ENCODE measurements at places on chromosomes 7 and 10. TPM values are rescaled to one million over a fixed set of nuclear protein-coding genes. Genes with fewer than 3 reads are reported as not detected.

DNA sequence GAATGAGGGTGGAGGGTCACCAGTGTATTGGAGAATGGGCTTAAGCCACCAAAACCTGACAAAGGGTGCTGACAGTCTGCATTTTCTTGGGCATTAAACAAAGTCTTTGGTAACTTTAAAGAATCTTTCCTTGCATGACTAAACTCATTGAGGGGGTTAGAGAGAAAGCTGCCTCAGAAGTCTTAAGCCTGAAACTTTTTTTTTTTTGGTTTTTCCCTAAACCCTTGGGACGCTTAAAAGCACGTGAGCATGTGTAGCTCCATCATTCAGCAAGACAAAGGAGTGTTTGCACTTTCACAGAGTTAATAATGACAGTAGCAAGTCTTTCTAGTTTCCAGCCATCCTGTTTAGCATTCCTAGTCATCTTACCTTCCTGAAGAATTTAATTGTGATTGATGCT, 110.7 kb downstream of the LRMDA start:
- no peaks in the 10 kb centered on the region for H3K36me3 ChIP-seq
- no peak overlapping the region for H3K27ac ChIP-seq
- no peak for DNase-seq
- H3K27me3 ChIP-seq = no peaks in the 10 kb centered on the region
- no peak overlapping the region for H3K4me3 ChIP-seq
- H3K4me1 ChIP-seq = peaks cover 19% of the 10 kb centered on the region

Gene KIAA1217
- 152 TPM for total RNA-seq

DNA sequence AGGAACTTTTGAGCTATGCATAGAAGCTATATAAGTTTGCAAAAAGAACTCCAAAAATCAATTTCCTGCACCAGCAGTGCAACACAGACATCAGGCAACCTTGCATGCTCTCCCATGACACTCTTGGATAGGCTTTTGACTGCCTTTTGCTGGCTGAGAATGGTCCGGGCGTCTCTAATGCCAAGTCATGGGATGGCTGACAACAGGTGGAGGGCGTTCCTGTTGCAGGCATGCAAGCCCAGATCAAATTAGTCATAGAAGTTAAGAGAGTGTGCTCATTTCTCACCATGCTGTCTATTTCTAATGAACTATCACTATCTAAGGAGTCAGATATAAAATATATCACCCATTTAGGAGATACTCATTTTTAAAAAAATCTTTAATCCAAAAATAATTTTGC, 8.4 kb downstream of the PLCE1 start:
- H3K4me1 ChIP-seq = peaks cover 31% of the 10 kb centered on the region
- H3K36me3 ChIP-seq = no peaks in the 10 kb centered on the region

DNA sequence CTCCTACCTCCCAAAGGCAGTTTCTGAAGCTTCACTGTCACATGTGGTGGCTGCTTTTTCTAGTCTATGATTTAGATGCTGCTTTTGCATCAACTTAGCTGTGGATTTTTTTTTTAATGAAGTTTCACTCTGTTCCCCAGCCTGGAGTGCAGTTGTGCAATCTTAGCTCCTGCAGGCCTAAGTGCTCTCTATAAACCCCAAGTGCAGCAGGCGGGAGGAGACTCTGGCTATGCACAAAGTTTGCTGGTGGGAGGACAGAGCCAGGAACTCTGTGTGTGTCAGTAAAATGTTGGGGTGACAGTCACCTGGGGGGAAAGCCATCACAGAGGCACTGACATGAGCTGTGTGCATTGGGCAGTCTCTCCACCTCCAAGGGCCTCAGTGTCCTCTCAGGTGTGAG, 138.8 kb upstream of the FAM20C start:
- no peak for DNase-seq
- H3K36me3 ChIP-seq = no peaks in the 10 kb centered on the region
- H3K4me1 ChIP-seq = no peaks in the 10 kb centered on the region

DNA sequence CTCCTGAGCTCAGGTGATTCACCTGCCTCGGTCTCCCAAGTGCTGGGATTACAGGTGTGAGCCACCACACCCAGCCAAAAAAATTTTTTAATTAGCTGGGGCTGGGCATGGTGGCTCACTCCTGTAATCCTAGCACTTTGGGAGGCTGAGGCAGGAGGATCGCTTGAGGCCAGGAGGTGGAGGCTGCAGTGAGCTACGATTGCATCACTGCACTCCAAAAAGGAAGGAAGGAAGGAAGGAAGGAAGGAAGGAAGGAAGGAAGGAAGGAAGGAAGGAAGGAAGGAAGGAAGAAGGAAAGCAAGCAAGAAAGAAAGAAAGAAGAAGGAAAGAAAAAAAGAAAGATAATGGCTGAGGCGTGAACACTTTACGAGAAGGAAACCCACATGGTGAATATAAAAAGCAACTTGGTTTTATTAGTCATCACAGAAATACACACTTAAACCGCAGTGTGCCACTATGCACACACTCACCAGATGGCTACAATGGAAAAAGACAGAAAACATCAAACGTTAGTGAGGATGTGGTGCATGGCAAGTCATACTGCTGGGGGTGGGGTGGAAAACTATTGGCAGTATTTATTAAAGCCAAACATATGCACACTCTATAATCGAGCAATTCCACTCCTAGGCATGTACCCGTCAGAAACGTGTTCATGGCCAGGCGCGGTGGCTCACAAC, 4.4 kb upstream of the CCL26 start:
- DNase-seq = no peak
- no peaks in the 10 kb centered on the region for H3K27me3 ChIP-seq
- no peak overlapping the region for H3K4me3 ChIP-seq
- no peaks in the 10 kb centered on the region for H3K4me1 ChIP-seq
- H3K36me3 ChIP-seq = no peaks in the 10 kb centered on the region
- no peak overlapping the region for H3K27ac ChIP-seq

GRCh38 chr10:90504172-90504571, 353.7 kb downstream of the HTR7 start:
- no peaks in the 10 kb centered on the region for H3K36me3 ChIP-seq
- no peaks in the 10 kb centered on the region for H3K27me3 ChIP-seq
- no peak for DNase-seq
- no peaks in the 10 kb centered on the region for H3K4me1 ChIP-seq

- no peak for DNase-seq
- H3K4me3 ChIP-seq = no peak overlapping the region
- no peak overlapping the region for H3K27ac ChIP-seq
- no peaks in the 10 kb centered on the region for H3K27me3 ChIP-seq
- H3K36me3 ChIP-seq = no peaks in the 10 kb centered on the region
Measured at GRCh38 chr7:17661982-17662585, 278.2 kb downstream of the SNX13 start.

DNA sequence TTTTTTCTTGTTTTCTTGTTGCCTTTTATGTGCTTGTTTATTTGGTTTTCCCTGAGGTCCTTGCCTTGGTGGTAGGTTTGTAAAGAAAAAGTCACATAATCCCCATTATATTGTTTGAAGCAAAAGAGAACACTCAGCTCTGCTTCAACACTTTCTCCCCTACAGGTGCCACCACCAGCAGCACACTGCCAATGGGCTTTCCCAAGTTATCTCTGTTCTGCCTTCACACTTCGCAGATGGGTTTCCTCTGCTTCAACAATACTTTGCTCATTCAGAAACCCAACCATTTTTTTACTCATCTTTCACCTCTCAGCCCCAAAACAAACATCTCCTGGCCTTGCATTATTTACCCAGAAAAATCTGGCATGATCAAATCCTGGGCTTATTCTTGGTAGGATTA, 375.1 kb upstream of the TEX47 start:
- no peaks in the 10 kb centered on the region for H3K27me3 ChIP-seq
- H3K4me1 ChIP-seq = no peaks in the 10 kb centered on the region
- no peak overlapping the region for H3K27ac ChIP-seq
- no peak overlapping the region for H3K4me3 ChIP-seq

DNA sequence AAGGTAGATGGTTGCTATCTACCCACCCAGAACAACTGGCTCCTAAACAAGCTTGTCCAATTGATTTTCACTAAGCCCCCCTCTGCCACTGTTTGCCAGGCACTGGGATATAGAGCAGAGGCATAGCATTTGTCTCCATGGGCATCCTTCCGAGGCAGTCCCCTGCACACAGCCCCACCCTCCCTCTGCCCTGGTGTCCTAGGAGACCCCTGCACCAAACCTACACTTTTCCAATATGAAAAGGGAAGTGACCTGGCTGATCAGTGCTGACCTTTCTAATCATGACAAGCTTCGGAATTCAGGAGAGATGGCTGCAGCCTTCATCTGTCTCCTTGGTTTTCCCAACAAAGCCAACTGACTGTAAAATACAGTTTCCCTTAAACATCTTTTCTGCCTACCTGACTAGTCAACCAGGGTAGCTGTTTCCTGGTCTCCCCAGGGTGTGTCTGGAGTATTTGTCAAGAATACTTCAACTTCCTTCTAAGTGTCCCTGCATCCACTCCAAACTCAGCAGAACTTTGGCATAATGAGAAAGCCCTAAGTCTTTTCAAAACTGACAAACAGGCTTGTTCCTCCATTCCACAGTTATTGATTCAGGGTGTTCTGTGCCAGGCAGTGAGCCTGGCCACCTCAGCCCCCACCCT, 7.6 kb upstream of the SLC18A3 start:
- no peaks in the 10 kb centered on the region for H3K4me1 ChIP-seq
- no peaks in the 10 kb centered on the region for H3K36me3 ChIP-seq
- no peak overlapping the region for H3K27ac ChIP-seq
- DNase-seq = no peak
- H3K4me3 ChIP-seq = no peak overlapping the region

Gene PLEKHS1
- not detected for total RNA-seq

All from gastrocnemius medialis (tissue), 4 donors.